ENCODE measurements at places on chromosomes 5 and 9. TPM values are rescaled to one million over a fixed set of nuclear protein-coding genes. Genes with fewer than 3 reads are reported as not detected.
A peak's percentile ranks its signal among the peaks of the same experiment; 100 is the strongest.

Gene CTSV
- 0.54 TPM for total RNA-seq

Gene PCDHGA4
- total RNA-seq = 5.4 TPM

Gene CYFIP2
- 11.7 TPM for total RNA-seq

Gene NOP16
- total RNA-seq = 28.0 TPM

Gene GLRA1
- total RNA-seq = not detected

Gene SPINK7
- total RNA-seq = not detected

Gene GLDC
- 0.83 TPM for total RNA-seq

DNA sequence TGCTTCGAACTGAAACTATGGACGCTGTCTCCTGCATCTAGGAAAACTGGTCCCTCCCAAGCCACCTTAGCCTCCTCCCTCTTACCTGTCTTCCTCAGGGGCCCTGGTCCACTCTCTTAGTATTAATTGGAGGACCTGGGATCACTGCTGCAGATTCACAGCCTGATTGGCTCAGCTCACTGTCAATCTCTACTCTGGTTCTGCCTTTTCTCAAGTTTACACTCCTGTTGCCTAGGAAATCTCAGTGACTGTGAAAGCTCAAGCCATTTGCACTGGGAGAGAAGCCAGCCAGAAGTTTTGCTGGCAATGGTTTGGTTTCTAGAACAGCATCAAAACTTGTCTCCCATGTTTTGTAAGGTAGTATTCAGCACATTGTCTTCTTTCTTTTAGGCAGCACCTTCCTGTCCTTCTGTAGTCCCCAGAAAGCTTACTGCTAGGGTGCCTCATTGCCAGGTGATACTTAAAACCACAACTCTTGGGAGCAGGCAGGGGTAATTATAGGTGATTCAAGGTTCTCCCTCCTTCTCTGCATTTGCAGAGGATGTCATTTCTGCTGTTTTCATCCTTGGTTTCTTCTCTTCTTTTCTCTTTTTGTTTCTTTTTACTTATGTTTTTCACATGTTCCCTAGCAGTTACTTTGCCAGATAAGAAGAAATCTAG, at the start of gene CAPSL:
CAPSL (minus strand) TSS at position 55 of the 660 bp plus-strand sequence. CDS start 17,502 bp downstream, outside the sequence.
- peak; percentile 70 for DNase-seq

- peak; percentile 91 for DNase-seq
These were observed 24.7 kb upstream of the IFNE start for GRCh38 chr9:21506626-21507482.

- DNase-seq = no peak
These were observed 319.5 kb upstream of the TNC start for GRCh38 chr9:115437418-115437817.

DNA sequence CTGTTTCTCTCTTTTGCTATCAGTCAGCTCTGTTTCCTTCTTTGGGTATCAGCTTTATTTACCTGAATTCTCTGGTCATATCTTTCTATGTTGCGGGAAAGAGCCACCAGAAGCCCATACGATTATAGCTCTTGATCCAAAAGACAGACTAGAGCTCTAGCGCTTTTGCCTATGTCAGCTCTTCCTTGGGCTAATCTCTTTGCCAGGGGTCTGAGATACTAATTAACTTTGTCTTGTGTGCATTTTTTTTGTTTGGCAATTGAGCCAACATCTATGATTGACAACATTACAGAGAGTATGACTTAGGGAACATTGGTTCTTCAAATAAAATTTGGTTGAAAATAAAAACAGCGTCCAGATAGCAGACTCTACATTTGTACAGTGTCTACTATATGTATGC, 603.0 kb downstream of the KCTD16 start:
- no peak for DNase-seq

- peak; percentile 56 for DNase-seq
These were observed 298.3 kb upstream of the EFNA5 start for GRCh38 chr5:107968998-107969397.

DNA sequence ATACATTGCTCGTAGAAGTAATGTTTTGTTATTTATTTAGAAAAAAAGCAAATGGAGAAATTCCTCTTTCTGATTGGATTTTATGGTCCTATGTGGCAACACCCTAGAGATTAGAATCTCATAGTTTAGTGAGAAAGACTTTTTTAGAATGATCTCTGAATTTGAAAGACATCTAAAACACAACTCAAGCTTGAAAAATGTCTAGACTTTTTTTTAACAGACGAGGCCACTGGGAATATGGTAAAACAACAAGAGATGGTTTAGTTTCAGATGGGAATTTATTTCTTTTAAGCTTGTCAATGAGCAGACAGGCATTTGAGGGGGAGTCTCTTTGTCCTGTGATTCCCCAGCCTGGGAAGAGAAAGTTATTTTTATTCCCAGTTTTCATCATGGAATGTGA, 122.1 kb downstream of the NTRK2 start:
- no peak for DNase-seq

GRCh38 chr9:18490641-18491370, 16.9 kb downstream of the ADAMTSL1 start:
- DNase-seq = peak; percentile 99

- no peak for DNase-seq
These were observed 4.5 kb downstream of the MAMDC4 start for GRCh38 chr9:136856541-136857141.

DNA sequence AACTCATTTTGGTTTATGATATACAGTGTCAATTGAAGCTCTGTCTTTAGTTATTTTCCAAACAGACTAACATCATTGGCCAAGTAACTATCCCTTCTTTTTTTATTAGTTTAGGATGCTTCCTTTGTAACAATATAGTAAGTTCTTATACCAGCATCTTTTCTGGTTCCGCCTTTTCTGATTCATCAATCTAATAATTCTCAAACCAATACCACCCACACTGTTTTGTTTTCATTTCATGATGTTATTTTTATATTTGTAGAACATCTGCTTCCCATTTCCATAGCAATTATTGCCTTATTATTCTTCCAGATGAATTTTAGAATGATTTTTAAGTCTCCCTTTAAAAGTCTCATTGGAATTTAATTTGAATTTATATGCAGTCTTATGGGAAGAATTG, 218.1 kb downstream of the RFK start:
- no peak for DNase-seq

DNA sequence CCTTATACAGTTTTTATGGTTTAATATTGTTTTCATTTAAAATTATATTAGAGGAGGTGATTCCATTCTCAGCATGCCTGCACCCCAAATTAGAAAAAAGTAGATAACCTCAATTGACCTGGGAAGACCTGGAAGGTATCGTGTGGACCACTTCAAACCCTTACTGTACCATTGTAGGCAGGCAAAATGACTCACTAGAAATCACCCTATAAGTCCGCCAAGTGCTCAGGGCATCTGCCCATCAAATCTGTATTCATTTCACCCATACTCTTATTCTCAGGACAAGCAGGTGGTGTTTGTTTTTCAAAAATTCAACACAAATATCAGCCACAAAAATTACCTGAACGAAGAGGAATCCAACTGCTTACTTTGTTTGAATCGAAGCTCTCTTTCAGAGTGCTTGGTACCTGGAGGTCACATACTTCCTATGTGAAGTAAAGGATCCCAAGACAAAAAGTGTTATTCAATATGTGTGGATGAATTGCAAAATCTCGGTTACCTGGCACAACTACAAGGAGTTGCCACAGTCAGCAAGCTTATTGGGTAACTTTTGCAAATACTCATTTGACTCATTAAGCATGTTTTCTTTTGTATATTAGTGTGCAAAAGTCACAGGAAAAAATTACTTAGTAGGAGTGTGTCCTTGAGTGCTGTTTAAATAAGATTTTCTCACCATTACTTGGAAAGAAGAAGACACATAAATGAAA, 216.2 kb downstream of the ENC1 start:
- DNase-seq = no peak

- peak; percentile 25 for DNase-seq
These were observed 5.1 kb upstream of the RAB14 start for GRCh38 chr9:121206516-121207370.

DNA sequence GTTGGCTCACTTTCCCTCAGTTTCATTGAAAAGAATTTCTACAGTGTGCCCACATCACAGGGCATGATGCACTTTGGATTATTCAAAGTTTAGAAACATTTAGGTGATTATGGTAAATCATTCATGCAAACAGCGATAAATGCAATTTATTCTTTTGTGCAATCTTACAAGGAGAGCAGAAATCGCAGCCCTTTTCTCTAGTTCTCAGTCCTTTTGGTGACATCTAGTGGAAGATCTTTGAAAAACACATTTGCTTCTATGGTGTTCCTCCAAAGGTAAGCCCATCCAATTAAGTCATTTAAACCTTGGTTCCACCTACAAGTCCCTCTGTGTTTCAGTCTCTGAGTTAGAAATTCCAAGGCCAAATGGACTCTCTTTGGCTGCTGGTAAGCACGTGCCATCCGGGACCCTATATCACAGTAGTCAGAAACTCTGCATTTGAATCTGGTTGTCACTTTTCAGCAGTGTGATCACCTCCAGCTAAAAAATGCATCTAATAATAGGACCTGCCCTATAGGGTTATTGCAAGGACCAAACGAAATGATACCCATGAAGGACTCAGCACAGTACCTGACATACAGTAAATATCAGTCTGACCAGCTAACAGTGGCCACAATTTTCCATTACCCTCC, 66.4 kb downstream of the MACROH2A1 start:
- peak; percentile 77 for DNase-seq

- DNase-seq = no peak
These were observed 3.0 kb upstream of the MXD3 start for GRCh38 chr5:177314376-177315342.

Data from IMR-90 (cell line).